ENCODE measurements at places on chromosomes 7 and 10.
A peak's percentile ranks its signal among the peaks of the same experiment; 100 is the strongest.

GRCh38 chr10:84089162-84089561 is 50.1 kb upstream of the GHITM start:
- no peaks in the 10 kb centered on the region for H3K36me3 ChIP-seq
- H3K4me1 ChIP-seq: no peaks in the 10 kb centered on the region
- H3K27ac ChIP-seq: no peak overlapping the region
- no peak for DNase-seq
- no peak overlapping the region for H3K4me3 ChIP-seq

DNA sequence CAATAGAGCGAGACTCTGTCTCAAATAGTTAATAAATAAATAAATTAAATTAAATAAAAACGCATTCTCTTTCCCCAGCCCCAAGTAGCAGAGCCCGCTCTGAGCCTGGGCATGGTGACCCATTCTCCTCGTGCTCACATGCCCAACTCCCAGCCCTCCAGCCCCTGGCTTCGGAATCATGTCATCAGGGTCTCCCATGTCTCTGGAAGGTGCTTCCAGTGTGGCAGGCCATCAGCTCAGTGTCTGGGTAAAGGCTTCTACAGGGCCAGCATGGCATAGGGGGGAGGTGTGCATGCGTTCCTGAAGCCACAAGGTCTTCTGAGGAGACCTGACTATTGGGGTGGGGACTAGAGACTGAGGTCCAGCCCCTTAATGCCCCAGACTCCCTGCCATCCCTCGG is 72.8 kb downstream of the ALOX5 start:
- H3K27ac ChIP-seq: no peak overlapping the region
- H3K4me3 ChIP-seq: no peak overlapping the region
- H3K36me3 ChIP-seq: no peaks in the 10 kb centered on the region
- peaks cover 2% of the 10 kb centered on the region for H3K27me3 ChIP-seq
- DNase-seq: no peak

GRCh38 chr10:71980181-71981014 is 16.2 kb downstream of the CHST3 start:
- H3K4me1 ChIP-seq: peaks cover 8% of the 10 kb centered on the region
- H3K36me3 ChIP-seq: no peaks in the 10 kb centered on the region
- no peak overlapping the region for H3K27ac ChIP-seq

DNA sequence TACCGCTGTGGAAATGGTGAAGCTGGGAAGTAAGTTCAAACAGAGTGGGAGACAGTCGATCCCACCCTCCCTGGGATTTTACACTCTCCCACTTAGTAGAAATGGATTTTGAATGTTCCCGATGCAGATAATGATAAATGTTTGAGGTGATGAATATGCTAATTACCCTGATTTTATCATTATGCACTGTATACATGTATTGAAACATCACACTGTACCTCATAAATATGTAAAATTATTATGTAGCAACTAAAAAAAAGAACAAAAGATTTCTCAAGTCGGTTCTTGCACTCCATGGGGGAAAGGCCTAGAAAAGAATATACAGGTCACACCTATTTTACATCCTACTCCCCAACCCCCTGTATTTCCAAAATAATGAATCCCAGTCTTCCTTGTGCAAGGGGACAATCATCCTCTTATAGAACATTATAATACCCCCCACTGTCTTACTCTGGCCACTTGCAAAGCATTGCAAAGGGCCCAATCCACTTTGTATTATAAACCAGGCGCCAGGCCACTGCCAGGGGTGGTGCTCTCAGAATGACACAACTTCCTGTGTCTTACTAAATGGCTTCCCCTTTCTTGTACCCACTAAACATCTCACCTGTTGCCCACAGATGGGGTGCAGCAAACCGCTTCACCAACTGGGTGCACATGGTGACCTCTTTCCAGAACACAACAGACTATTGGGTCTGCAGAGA is 20.6 kb upstream of the OR2AE1 start:
- H3K36me3 ChIP-seq: peaks cover 52% of the 10 kb centered on the region
- no peak for DNase-seq
- H3K27ac ChIP-seq: no peak overlapping the region
- no peaks in the 10 kb centered on the region for H3K27me3 ChIP-seq
- H3K4me1 ChIP-seq: peaks cover 13% of the 10 kb centered on the region
- no peak overlapping the region for H3K4me3 ChIP-seq

DNA sequence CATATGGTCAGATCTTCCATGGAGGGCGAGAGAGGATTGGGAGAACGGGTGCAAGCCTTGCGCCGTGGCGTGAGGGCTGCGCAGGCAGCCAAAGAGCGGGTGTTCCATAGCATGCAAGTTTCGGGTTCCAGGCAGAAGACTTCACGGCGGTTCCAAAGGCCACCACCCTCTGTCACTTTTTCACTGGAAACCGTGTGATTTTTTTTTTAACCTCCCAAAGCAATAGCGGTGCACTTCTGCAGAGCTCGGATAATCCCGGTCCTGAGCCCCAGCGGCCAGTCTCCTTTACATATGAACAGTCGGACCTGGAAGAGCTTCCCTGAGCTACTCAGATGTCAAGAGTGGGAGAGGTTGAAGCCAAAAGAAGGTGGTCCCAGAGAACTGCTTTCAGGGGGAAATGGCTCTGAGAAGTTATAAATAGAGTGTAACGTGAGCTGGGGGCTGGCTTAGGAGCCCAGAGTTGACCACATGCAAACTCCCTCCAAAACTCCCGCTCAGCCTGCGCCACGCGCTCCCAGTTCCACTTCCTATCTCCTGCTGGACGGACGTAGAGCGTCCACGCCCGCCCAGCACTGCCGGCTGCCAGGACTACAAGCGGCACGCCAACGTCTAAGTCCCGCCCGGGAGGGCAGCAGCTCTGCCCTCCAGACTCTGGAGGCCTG is at the start of gene MEOX2:
Gene MEOX2, minus strand, starts transcription at position 389 of the 662 bp plus-strand sequence. Its CDS starts 281 bp downstream, at position 108.
- peak within 1 kb of the TSS; percentile 9 for H3K27ac ChIP-seq
- no peaks in the 10 kb centered on the region for H3K36me3 ChIP-seq
- peaks cover 39% of the 10 kb centered on the region for H3K27me3 ChIP-seq
- no peak for DNase-seq

GRCh38 chr10:44004913-44005787 is 356.5 kb upstream of the ZNF32 start:
- H3K27me3 ChIP-seq: peaks cover 14% of the 10 kb centered on the region
- no peak for DNase-seq
- H3K4me1 ChIP-seq: no peaks in the 10 kb centered on the region
- no peak overlapping the region for H3K4me3 ChIP-seq

Data from activated CD4-positive, alpha-beta T cell treated with anti-CD3 and anti-CD28 coated beads, Interleukin-2, amount 10 ng/mL, durations not matched to agents 7 days and 5 days (primary cell).